Breast epithelium (tissue), 4 donors: ENCODE measurements at places on chromosomes 3 and 15. TPM values are rescaled to one million over a fixed set of nuclear protein-coding genes. Genes with fewer than 3 reads are reported as not detected.

DNA sequence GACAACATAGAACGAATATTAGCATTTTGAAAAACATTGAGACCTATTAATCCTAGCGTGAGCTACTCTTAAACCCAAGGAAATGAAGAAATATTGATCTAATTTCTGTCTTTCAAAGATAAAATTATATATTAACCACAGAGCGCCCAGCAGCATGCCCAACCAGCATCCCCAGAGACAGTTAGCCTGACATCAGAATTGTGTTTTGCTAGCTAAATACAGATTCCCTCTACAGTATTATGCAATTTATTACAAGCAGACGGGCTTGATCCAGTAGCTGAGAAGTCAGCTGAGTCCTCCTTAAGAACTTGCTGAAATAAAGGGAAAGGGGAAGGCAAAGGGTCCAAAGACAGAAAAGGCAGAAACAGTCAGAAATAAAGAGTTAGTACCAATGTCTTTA, 7.2 kb upstream of the TUSC7 start:
- DNase-seq: no peak

DNA sequence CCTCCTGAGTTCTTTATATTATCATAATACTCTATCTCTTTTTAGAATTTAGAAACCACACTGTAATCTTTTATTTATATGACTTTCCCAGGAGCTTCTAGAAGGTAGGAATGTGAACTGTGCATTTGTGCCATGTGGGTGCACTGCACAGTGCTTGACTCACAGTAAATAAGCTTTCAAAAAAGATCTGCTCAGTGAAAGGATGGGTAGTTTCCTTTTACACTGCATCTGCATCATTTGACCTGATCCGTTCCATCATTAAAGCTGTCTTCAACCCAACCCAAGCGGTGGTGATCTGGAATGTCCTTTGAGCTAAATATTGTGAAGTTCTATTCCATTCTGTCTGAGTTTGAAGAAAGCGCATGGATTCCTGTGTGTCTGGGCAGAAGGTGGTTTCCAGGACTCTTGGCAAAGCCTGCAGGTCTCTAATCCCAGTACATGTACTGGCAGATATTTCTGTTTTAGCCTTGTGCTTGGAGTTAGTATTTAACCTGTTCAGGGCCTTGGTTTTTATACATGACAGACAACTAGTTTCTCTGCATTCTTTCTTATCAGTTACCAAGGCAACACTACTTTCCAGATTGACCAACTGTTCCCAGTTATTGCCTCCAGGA, 96.7 kb downstream of the DHX30 start:
- DNase-seq: no peak

GRCh38 chr3:13932578-13933295, 52.9 kb upstream of the WNT7A start:
- no peak for DNase-seq

DNA sequence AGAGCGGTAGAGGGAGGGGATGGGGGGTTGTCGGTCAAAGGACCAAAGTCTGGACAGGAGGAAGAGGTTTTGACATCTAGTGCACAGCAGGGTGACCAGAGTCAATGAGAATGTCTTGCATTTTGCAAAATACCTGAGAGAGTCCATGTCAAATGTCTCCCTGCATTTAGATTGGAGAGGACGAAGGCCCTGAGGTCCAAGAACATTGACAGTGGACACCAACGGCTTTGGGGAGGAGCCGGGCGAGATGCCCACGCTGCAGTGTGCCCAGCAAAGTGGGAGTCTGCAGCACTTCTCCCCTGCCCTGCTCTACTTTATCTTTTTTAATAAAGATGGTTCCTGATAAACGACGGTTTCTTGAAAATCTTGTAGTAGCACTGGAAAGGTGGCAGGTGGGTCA, 67.4 kb upstream of the TAMM41 start:
- no peak for DNase-seq

GRCh38 chr3:126293370-126294082, 63.7 kb downstream of the KLF15 start:
- peak; percentile 13 for DNase-seq

- no peak for DNase-seq
Measured at GRCh38 chr3:155448531-155448930, 155.0 kb upstream of the STRIT1 start.

DNA sequence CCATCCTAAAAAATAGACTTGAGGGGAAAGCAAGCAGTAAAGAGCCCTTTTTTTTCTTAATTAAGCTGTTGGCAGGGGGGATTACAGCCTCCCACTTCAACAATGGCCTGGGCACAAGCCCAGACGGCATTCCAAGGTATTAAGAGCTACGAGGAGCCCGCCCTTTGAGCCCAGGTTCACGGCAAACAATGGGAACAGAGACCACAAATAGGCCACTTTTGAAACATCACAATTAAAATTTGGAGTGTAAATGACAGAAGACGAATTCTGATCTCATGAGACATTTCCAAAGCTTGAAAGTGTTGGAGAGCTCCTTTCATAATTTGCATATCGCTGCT, 8.9 kb downstream of the CHSY1 start:
- no peak for DNase-seq

- DNase-seq: no peak
Measured at GRCh38 chr3:52456800-52457183, 1.4 kb downstream of the NISCH start.

DGKG gene
- total RNA-seq: 2.1 TPM

GRCh38 chr15:100688549-100689120, 86.2 kb downstream of the ASB7 start:
- DNase-seq: no peak

- no peak for DNase-seq
Measured at GRCh38 chr15:64717735-64718495, 57.5 kb downstream of the RBPMS2 start.

DNA sequence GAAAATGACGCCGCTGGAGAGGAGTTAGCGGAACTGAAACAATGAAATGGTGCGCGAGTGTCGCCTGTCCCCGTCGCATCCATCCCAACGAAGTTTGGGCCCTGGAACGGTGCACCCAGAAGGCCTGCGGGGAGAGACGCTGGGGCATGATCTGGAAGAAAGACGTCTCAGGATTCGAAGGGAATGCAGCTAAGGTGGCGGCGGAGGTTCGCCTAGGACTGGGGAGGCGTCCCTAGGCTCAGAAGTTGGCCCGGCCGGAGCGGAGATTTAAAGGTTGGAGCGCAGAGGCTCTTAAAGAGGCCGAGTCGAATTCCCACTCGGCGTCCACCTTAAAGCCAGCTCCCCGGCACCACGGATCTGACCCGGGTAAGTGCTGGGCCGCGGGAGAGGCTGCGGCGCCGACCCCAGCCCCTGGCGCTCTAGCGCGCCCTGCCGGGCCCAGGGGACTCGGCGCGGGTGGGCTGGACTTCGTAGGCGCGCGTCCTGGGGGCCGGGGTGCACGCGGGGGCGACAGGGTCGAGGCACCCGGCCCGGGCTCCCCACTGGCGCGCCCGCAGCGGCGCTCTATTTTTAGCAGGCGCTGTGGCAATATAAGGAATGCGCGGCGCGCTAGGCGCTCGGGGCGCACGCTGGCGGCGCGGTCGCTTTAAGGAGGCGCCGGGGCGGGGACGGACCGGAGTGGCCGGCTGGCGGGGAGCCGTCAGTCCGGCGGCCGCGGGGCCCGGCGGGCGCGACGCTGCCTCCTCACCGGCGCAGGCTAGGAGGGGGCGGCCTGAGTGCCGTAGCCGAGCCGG, at the start of gene MRAS:
Gene MRAS (plus strand): TSS at position 620 of the 794 bp plus-strand sequence. CDS start 24,305 bp downstream, outside the sequence.
- DNase-seq: peak; percentile 69

GRCh38 chr3:37904601-37905000, 42.9 kb downstream of the CTDSPL start:
- DNase-seq: no peak

CD200R1 gene
- 0.66 TPM for total RNA-seq

LRTM1 gene
- not detected for total RNA-seq

SH2D7 gene
- not detected for total RNA-seq

DNA sequence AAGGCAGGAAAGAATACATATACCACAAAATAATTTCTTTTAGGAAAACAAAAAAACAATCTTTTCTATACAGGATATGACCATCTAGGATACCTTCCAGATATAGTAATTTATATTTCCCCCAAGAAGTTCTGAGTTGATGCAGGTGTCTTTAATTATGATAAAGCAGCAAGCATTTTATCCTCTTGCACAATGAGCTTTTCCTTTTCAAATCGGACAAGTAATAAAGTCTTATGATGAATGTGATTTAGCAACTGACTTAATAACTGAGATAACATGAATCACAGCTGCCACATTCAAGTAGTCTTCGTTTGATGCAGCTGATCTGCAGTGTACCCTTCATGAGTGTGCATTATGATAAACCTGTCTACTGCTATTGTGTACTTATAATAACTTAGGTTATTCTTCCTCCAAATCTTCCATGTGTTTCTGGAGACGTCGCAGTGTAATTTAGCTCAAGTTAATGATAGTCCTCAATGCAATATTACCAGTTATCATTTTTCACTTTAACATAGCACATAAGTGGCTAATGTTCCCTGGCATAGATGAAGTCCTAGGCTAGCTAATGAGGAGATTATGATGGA, 260.3 kb upstream of the MRPL3 start:
- no peak for DNase-seq

DNA sequence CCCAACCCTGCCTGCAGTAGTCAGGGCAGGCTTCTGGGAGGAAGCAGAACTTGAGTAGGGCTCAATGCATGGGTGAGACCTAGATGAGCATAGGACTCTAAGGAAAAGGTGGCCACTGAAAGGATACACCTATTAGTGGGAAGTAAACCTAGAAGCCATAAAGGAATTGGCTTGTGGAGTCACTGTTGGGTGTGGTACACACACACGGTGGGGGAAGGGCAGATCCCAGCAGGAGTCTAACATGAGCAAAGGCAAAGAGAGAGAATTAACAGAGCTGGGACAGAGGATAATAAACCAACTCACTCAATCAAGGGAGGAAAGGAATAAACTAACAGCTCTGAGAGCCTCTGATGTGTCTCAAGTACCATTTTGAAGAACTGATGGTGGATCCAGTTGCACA, 23.1 kb downstream of the DAPK2 start:
- no peak for DNase-seq

GRCh38 chr3:128188956-128189355, 35.7 kb downstream of the EEFSEC start:
- DNase-seq: no peak

- DNase-seq: no peak
Measured at GRCh38 chr3:169842960-169843359, 26.8 kb downstream of the LRRC31 start.

SCN11A gene
- total RNA-seq: 0.15 TPM

SIDT1 gene
- 95.0 TPM for total RNA-seq

GRCh38 chr3:197883541-197883940, 66.4 kb upstream of the RPL35A start:
- DNase-seq: no peak

- no peak for DNase-seq
Measured at GRCh38 chr15:28888302-28888894, 2.6 kb downstream of the APBA2 start.

GRCh38 chr15:39255760-39256159, 325.1 kb upstream of the THBS1 start:
- DNase-seq: no peak

GRCh38 chr3:71582036-71582611, 1.4 kb downstream of the FOXP1 start:
- DNase-seq: peak; percentile 64

TMEM202 gene
- total RNA-seq: not detected

POLQ gene
- 0.64 TPM for total RNA-seq

- no peak for DNase-seq
Measured at GRCh38 chr3:121399820-121400219, 146.0 kb downstream of the POLQ start.

DNA sequence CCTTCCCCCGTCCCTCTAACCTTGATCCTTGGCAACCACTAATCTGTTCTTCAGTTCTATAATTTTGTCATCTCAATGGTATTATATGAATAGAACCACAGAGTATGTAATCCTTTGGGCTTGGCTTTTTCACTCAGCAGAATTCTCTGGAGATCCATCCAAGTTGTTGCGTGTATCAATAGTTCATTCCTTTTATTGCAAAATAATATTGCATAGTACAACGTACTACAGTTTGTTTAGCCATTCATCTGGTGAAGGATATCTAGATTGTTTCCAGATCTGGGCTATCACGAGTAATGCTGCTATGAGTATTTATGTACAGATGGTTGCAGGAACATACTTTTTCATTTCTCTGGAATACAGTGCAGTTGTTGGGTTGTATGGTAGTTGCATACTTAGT, 76.2 kb downstream of the PLXNA1 start:
- no peak for DNase-seq

GRCh38 chr3:80994085-80994665, 767.3 kb downstream of the GBE1 start:
- no peak for DNase-seq

IQCH gene
- 6.6 TPM for total RNA-seq

DNA sequence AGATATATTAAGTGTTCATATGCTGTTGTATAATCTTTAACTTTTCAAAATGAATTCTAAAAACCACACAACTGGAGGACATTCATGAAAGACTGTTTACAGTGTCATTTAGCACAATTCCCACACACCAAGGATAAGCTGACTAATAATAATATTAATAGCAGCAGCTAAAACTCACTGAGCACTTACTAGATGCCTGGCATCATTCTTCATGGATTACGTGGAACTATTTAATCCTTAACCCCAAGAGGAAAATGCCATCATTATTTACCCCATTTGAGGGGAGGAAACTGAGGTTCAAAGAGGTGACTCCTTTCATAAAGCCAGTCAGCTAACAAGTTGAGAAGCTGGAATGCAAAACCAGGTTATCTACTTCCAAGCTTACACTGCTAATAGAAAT, 77.0 kb downstream of the TMEM108 start:
- no peak for DNase-seq

- DNase-seq: no peak
Measured at GRCh38 chr3:11228041-11228440, 44.2 kb upstream of the ATG7 start.

LRRC3B gene
- total RNA-seq: not detected

GRCh38 chr15:29612096-29612495, 210.2 kb downstream of the TJP1 start:
- no peak for DNase-seq

- DNase-seq: no peak
Measured at GRCh38 chr15:99250001-99250400, 620 bp upstream of the TTC23 start.

DUOXA2 gene
- total RNA-seq: not detected

SERPINI2 gene
- 1.6 TPM for total RNA-seq

GRCh38 chr15:81780966-81781365, 264.9 kb downstream of the MEX3B start:
- DNase-seq: no peak

DNA sequence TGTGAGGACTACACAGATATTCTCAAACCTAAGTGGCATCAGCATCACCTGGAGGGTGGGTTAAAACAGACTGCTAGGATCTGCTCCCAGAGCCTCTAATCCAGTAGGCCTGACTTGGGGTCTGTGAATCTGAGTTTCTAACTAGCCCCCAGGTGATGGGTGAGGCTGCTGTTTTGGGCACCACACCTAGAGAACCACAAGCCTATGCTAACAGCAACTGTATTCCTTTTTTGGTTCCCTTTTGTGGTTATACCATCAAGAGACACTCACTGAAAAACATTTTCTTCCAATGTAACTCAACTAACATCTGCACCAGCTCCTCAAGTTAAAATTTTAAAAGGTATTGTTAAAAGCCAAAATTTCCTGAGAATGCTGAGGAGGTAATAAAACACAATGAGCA, 16.0 kb downstream of the WDR82 start:
- no peak for DNase-seq

GRCh38 chr3:197031315-197032285, 2.0 kb upstream of the MELTF start:
- DNase-seq: no peak
